ENCODE measurements at places on chromosomes 5 and 9. TPM values are rescaled to one million over a fixed set of nuclear protein-coding genes. Genes with fewer than 3 reads are reported as not detected.

DNA sequence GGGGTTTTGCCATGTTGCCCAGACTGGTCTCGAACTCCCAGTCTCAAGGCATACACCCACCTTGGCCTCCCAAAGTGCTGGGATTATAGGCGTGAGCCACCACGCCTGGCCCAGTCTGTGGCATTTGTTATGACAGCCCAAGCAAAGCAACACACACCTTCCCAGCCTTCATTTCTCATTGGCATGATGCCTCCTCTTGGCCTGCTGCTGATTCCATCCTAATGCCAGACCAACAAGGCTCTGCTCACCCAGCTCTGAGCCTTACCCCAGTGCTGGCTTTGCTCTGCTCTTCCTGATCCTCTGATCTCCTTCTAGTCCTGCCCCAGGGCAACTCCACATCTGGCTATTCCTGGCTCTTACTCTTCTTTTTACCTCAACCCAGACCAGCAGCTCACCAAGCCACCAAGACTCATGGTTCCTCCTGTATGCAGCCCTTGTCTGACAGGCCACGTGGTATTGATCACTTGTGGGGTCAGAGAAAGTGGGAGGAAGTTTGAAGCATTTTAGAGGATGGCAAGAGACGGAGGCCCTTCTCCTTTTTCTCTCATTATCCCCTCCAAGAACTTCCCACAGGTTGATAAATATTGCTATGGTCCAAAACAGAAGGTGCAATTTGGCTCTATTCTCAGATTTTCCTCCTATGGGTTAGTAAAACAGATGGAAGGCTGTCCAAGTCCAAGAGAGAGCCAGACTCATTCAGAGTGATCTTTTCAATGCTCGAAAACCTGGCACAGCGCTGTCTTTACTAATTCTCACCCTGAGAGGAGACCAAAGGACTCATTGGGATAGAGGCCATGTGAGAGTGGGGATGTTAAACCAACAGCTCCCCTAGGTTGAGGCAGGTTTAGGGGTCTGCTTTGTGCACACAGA, 958 bp downstream of the CD180 start:
- DNase-seq = no peak

DNA sequence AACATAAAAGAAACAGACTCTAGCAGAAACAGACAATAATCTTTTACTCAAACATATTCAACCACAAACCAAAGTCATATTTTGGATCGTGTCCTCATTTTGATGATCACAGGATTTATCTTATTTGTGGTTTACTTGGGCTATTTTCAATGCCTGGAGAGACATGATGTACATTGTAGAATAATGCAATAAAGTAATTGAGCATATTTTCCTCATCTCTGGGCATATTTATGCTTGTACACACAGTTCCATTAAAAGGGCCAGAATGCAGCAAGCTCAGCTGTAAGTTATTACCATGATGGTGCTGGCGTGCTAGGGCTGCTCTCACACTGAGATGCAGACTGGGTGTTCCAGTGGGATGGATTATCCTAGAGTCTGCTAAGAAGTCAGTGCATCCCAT, 456.7 kb downstream of the TLE4 start:
- DNase-seq = no peak

Gene FCN2
- not detected for total RNA-seq

DNA sequence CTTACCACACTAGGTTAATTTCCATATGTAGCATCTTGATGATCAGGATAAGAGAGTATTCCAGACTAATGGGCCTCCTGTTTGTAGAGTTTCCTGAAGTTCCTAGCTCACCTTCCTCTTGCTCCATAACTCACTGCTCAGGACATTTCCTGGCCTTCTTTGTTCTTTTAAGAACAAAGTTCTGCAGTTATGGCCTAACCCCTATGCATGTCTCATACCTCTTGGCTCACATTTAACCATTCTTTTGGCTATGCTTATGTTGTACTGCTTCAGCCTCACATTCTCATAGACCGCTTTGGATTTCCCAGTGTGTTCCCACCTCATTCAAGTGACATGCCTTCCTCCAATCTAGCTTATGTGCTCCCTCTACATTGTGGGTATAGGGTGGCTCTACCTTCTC, 40.5 kb upstream of the HMGCS1 start:
- DNase-seq = no peak

GRCh38 chr5:145945620-145946111, 9.3 kb downstream of the SH3RF2 start:
- DNase-seq = no peak

Gene LRRC70
- total RNA-seq = 3.7 TPM
